NCI-H1048 (cell line): ENCODE measurements at places on chromosomes 7 and 10.

GRCh38 chr7:57404343-57404966 is 45.5 kb upstream of the ZNF716 start:
- DNase-seq, result no peak

GRCh38 chr10:59654007-59654406 is 55.6 kb downstream of the SLC16A9 start:
- no peak for DNase-seq

DNA sequence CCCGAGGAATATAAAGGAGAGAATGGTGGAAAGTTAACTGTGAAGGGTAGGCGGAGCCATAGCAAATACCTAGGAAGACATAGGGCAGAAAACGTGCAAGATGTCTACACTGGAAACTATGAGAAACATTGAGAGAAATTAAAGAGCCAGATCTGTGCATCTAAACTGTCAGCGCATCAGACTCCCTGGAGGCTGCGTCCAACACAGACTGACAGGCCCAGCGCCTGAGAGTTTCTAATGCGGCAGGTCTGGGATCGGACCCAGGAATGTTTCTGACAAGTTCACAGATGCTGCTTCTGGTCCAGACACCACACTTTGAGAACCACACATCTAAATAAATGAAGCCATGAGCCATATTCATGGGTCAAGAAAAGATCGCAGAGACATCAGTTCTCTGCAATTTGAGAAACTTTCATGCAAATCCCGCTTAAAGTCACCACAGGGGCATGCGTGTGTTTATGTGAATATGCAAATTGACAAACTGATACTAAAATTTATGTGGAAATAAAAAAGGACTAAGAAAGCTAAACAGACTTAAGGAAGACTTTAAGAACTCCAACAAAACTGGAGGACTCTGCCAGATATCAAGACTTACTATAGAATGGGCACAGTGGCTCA is 38.8 kb downstream of the PROSER2 start:
- DNase-seq, result no peak

DNA sequence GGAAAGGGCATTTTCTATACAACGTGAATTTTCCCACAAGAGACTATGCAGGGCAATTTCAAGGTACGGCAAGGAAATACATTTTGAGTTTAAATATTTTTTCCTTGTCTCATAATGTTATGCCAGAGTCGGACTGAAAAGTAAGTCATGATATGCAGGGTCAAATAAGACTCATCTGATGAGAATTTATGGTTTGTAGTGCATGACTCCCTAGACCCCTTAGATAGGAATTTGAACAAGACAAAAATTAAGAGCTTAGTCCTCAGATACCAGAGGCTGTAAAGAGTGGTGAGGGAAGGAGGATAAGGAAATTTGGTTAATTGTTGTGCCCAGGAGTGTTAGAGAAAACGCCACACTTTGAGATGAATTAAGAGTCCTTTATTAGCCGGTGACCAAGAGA is 616.6 kb downstream of the XPNPEP1 start:
- no peak for DNase-seq

DNA sequence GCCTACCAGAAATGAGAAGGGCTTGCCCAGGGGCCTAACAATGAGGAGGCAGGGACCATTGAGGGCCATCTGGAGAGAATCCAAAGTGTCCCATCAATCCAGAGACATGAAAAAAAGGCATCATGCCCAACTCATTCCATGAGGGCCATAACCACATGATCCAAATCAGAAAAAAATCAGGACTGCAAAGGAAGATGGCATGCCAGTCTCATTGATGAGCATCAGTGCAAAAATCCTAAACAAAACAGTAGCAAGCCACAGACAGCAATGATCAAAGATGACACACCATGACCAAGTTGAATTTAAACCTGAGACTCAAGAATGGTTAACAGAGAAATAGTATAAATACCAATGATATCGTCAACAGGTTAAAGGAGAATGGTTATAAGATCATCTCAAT is 7.0 kb upstream of the CYP3A4 start:
- no peak for DNase-seq

DNA sequence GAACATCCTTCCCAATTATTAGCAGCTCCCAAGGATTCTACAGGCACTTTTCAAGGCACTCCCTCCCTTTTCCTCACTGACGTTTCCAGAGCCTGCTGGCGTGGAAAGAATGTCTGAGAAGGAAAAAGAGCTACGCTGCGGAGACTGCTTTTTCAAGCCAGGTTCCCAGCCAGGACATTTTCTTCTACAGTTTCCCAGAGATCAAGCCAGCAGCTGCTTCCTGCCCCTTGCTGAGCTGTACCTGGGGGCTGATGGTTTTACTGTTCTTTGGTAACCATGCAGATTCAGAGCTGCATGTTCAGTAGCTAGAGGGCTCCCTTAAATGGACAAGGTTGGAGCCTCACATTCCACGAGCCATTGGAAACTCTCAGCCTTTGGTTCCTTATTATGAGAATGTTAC is 133.4 kb downstream of the EVX1 start:
- DNase-seq, result no peak

GRCh38 chr7:84820481-84820880 is 366.4 kb downstream of the SEMA3D start:
- no peak for DNase-seq

DNA sequence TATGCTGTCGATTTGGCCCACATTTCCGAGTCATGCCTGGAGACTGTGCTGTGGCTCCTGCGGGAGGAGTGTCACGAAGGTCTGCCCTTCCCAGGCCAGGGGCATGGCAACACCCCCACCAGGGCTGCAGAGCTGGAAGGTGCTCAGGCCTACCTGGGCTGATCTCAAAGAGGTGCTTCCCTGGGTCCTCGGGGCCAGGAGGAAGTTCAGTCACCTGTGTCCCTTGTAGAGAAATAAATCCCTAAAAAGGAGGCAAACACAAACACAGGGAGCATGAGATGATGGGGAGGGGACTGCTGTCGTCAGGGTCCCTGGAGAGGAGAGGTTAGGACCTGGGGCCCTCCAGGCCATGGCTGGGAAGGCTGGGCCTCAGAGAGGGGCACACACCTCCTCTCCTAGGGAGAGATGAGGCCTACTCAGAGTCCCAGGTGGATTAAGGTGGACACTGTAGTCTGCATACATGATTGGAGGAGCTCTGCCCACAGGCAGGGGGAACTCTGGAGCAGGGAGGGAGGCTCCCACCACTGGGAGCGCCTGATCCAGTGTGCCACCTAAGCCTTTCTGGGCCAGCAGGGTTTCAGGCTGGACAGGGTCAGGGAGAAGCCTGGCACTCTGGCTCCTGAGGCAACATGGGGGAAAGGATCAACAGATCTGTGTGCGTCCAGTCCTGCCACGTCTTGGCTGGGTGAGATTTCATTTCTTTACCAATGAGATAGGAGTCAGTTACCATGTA is 49.4 kb downstream of the ARHGAP22 start:
- DNase-seq, result no peak

GRCh38 chr10:111076682-111077478 is at the start of gene ADRA2A:
ADRA2A (plus strand) TSS chr10:111077029; CDS start chr10:111077997, 968 bp downstream.
- DNase-seq, result peak; percentile 8

DNA sequence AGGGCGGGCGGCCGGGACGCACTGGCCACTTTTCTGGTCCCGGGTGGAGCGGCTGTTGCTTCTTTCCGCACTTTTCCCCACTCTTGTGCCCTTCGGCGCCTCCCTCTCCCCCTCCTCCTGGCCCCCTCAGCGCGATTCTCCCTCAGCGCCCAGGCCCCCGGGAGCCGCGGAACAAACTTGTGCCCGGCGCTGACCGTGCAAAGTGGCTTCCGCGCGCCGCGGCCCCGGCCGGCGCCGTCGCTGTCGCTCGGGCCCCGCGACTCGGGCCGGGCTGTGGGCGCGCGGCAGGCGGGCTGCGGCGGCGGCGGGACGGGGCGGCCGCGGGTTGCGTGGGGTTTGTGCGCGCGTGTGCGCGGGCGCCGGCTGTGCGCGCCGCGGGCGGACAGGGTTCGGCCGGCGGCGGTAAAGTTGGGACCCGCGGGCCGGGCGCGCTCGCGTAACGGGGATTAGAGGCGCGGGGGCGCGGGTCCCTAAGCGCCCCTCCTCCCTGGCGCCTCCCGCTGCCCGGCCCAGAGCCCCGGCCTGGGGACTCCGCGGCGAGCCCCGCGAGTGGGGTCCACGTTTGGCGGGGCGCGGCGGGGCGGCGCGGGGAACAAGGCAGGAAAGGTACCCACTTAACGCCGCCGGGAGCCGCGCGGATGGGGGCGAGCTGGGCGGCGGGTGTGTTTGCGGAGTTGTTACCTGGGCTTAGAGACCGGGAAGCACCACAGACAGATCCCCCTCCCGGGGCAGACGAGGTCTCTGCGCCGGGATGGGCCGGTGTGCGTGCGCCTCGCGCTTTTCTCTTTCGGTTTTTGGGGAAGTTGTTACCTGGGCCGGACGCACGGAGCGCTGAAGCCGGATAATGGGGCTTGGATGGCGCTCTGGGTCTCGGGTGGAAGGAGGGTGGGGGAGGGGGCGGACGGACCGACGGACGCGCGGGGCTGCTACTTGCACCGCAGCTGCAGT is 860 bp downstream of the ZEB1 start:
- no peak for DNase-seq

DNA sequence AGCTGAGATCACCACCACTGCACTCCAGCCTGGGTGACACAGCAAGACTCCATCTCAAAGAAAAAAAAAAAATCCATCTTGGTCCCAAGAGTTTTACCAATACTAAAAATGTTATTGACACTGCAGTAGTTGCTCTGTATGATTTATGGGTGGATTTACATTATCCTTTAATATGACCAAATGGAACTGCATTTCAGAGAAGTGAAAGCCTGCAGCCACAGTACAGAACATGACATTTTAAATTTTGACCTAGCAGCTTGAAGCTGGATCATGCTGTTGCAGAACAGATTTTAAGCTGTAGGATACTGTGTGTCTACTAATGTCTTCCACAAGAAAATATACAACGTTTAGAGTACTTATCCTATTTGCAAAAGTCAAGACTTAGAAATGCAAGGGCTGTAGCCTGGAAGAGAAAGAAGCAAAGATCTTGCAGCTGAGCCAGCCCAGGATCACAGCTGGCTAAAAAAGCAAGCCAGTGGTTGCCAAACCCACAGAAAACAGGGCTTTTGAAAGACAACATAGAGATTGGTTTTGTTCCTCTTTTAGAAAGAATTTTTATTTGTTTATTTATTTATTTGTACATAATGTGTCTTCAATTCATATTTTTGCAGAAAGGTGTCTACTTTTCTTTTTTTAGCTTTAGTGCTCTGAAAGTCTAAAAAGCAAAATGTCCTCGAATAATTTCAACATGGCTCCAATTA is 55.2 kb upstream of the WNT16 start:
- DNase-seq, result no peak
